Activated CD4-positive, alpha-beta memory T cell treated with anti-CD3 and anti-CD28 coated beads, Interleukin-2, amount 10 ng/mL, durations not matched to agents 7 days and 5 days (primary cell): ENCODE measurements at places on chromosomes 5 and 9. TPM values are rescaled to one million over a fixed set of nuclear protein-coding genes. Genes with fewer than 3 reads are reported as not detected.

FAXDC2 gene
- not detected for total RNA-seq

ADAMTS2 gene
- total RNA-seq, result not detected

SGCD gene
- not detected for total RNA-seq

IFNE gene
- not detected for total RNA-seq

LCN15 gene
- not detected for total RNA-seq

DNA sequence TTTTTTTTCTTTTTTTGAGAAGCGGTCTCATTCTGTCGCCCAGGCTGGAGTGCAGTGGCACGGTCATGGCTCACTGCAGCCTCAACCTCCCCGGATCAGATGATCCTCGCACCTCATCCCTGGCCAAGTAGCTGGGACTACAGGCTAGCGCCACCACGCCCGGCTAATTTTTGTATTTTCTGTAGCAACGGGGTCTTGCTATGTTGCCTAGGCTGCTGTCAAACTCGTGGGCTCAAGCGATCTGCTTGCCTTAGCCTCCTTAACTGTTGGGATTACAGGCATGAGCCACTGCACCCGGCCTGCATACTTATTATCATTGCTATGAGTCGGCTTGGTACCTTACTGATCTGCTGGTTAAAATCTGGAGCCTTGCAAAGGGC, 790 bp upstream of the IARS1 start:
- DNase-seq, result no peak

GRCh38 chr5:163889369-163889768, 383.9 kb downstream of the MAT2B start:
- DNase-seq, result no peak

GRCh38 chr5:60340965-60341471, 358.9 kb downstream of the DEPDC1B start:
- no peak for DNase-seq

GRCh38 chr5:13307480-13307879, 637.0 kb downstream of the DNAH5 start:
- no peak for DNase-seq

DNA sequence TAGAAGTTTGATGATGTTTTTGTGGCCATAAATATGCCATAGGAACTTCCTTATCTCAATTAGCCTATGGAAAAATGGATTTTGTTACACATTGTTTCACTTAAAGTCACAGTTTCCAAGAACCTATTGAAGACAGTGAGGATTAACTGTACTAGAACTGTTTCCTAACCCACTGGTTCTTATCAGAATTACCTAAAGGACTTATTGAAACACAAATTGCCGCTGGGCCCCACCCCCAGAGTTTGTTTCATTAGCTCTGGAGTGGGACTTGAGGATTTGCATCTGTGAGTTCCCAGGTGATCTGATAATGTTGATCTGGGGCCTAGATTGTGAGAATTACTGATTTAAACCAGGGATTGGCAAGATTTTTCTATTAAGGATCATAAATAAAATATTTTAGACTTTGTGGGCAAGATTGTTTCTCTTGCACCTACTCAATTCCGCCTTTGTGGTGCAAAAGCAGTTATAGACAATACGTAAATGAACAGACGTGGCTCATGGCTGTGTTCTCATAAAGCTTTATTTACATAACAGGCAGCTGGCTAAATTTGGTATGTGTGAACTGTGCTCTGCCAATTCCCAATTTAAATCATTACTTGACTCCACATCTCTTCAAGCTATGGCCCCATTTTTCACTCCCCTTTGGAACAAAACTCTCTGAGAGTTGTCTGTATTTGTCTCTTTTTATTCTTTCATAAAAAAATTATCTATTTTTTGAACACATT, 9.3 kb downstream of the JAK2 start:
- no peak for DNase-seq

DNA sequence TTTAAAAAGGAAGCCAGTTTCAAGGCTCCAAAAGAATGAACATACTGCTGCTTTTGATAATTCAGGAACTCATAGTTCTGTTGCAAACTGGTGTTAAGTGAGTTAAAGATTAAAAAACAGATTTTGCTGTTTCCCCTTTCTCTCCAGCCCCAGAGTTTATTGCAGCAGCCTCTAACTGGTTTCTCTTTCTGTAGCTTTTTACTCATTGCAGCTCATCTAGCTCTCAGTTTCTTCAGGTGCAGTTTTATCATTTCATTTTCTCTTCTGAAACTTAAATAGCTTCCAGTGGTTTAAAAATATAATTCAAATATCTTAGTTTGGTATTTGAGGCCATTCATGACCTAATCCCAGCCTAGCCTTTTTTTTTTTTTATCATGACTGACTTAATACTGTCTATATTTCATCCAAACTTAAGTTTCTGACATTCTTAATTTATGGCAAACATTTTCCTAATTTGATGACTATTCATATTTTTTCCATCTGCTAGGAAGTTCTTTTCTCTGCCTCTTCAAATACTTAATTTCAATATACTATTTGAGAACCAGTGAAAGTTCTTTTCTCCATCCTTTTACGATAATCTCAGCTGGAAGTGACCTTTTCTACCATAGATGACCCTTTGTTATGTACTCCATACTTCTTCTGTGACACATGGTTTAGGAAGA, 252.7 kb upstream of the GRIA1 start:
- no peak for DNase-seq

DNA sequence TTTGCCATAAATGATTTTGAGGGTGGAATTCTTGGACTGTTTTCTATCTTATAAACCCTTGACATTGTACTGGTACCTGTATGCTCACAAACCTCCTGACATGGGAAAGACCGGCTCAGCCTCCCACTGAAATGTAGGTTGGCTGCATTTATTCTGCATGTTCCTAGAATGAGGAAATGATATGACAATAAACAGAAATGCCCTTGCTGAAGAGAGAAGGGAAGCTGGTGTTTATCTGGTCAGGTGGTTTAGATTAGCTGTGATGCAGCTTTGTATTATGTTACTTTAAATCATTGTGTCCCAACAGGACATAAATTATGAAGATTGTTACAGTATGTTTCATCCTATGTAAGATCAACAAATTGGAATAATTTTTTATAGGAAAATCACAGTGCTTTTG, 23.1 kb upstream of the CATSPER3 start:
- DNase-seq, result no peak

DNA sequence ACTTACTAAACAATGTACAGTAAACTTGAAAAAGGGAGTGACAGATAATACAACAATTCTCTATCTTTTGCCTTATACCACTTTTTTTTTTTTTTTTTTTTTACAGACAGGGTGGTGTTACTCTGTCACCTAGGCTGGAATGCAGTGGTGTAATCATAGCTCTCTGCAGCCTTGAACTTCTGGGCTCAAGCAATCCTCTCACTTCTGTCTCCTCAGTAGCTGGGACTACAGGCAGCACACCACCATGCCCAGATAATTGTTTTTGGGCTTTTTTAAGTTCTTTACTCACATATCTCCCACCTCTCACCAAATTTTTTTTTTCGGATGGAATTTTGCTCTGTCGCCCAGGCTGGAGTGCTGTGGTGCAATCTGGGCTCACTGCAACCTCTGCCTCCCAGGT, 171.9 kb upstream of the SLC12A2 start:
- no peak for DNase-seq

DNA sequence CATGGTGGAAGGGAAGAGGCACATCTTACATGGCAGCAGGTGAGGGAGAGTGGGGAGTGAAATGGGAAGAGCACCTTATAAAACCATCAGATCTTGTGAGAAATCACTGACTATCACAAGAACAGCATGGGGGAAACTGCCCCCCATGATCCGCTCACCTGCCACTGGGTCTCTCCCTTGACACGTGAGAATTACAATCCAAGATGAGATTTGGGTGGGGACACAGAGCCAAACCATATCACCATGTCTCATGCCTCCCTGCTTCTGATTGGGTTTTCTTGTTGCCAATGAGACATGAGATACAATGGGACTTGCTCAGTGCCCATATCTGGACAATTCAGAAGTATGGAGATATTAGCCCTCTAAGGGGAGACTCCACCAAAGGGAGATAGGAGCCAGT, 97.4 kb downstream of the TARS1 start:
- no peak for DNase-seq

- DNase-seq, result no peak
These were observed 535.0 kb upstream of the CDH18 start for GRCh38 chr5:20522905-20523482.

DNA sequence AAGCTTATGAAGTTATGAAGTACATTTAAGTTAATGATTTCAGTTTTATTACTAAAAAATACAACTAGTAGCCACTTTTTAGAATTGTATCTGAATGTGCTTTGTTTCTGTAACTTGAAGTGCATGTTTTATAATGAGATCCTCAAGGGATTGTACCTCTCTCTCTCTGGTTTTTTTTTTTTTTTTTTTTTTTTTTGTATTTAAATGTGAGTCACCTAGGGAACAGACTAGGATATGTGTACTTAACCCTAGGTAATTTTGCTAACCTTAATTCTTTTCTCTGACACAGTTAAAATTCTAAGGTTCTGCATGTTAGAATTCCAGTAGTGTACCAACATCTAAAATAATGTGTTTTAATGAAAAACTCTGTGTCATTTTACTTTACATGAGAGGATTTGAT, 59.5 kb downstream of the CDC42SE2 start:
- DNase-seq, result no peak

DNA sequence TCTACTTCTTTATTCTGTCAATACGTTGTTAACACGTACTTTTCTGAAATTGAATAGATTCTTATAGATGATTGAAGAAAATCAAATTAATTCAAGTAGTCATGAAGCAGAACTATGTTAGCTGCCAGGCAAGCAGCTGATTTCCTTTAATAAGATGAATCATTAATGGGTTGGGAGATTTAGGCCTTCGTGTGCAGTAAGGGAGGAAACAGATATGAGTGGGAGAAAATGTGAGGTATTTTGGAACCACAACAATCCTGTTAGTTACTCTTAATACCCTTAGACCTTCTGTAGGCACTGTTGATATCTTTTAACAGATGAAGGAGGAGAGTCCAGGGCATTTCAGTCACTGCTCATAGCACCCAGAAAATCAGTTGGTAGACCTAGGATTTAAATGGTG, 121.0 kb downstream of the AOPEP start:
- no peak for DNase-seq

- no peak for DNase-seq
These were observed 757 bp downstream of the TMEM250 start for GRCh38 chr9:136117916-136118319.

DNA sequence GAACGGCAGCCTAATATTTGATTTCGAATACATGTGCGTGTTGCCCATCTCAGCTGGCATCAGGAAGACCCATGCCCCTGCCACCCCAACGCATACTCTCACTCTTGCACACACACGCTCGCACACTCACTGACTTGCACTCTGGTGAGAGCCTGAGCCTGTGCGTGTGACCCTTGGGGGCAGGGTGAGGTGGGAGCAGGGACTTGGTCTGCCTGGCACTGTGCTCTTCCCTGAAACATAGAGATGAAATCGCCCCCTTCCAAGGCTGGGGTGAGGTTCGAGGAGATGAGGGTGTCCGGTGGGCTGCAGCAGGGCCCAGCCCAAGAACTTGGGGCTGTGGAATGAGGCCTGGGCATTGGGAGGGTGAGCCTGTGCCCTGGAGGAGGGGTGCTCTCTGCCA, 1.2 kb downstream of the LCN9 start:
- no peak for DNase-seq

GRCh38 chr5:169344629-169345028, 43.7 kb upstream of the SLIT3 start:
- DNase-seq, result no peak

DNA sequence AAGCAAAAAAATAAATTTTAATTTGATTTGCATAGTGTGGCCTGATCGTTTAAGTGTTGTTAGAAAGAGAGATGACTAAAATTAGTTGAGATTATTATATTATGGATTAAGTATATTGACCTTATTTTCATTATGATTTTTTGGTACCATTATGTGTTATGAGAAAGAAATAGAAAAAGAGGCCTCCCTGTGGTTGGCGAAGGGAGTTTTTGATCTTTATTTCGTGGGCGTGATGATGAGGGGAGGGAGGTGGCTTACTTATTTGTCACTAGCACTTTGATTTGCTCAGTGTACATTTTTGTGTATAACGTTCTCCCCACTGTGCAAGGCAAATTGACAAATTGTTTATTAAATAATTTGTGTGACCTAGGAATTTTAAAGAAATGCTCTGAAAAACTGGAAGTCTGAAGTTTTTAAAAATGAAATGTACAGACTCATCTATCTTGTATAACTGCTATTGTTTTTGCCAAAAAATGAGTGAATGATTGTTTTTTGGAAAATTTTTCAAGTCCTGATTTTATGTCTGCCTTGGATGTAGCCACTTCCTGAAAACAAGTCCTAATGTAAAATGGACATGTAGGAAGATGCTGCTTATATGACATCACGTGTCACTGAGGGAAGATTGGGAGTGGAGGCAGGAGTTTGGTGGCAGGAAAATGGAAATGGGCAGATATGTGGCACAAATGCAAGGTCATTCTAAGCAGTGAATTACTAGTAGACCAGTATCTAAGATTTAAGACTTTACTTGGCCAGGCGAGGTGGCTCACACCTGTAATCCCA, 3.0 kb downstream of the DAPK1 start:
- no peak for DNase-seq

GRCh38 chr9:5482194-5482593, 28.1 kb upstream of the PDCD1LG2 start:
- DNase-seq, result no peak

GRCh38 chr9:71937898-71938297, 26.5 kb downstream of the C9orf85 start:
- no peak for DNase-seq

DNA sequence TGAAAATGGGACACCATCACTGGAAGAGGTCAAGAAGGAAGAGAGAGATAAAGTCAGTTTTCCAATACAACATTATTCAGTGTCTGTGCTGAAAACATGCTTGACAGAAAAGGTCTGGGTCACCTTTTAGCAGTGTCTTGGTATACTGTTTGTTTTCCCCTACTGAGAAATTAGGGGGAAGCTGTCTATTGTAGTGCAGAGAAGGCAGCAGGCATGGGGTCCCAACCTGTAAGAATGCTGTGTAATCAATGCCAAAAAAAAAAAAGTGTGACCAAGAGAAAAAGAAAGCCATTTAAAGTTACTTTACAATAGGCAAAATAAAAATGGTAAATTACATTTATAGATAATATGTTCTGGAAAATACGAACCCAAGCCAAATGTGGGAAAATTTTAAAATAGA, 139.3 kb downstream of the RAB3C start:
- no peak for DNase-seq

DNA sequence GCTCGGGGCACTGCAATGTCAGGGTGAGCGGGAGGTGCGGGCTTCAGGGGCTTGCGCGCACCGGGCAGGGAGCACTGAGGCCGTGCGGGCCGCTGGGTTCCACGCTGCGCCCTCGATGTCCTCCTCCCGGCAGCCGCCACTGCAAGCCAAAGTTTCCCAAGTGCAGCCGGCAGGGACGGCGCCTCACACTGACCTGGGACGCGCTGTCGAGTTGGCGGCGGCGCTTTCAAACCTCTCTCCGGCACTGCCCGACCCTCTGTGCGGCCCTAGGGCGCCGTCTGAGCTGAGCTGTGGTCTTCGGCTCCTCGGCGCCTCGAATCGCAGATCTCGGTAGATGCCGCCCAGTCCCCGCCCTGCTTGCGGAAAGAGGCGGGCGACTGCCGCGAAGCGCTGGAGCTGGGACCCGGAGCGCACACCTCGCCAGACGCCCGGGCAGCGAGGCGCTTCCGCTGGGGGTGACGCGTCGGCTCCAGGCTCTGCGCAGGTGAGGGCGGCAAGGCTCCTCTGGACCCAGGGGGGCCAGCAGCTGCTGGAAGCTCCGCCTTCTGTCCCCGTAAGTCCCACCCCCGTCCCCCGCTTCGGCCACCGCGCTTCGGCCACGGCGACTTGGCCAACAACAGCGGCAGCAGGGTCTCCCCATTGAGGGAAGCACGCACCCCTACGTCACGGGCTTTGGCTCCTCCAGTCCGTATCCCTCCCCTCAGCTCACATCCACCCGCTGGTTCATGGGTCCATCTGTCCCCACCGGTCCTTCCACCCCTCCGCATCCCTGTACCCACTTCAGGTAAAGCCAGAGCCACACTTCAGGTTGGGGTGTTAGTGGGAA, at the start of gene ANKRD34B:
Gene ANKRD34B (minus strand): TSS at position 320 of the 826 bp plus-strand sequence. CDS start 10,261 bp downstream, outside the sequence.
- DNase-seq, result peak; percentile 37
